CD4-positive, alpha-beta T cell (primary cell): ENCODE measurements at places on chromosomes 3 and 15.

GRCh38 chr15:65936282-65936681 is 67.0 kb downstream of the RAB11A start:
- DNase-seq: no peak

GRCh38 chr3:146884296-146884695 is 279.1 kb upstream of the PLSCR5 start:
- no peak for DNase-seq

DNA sequence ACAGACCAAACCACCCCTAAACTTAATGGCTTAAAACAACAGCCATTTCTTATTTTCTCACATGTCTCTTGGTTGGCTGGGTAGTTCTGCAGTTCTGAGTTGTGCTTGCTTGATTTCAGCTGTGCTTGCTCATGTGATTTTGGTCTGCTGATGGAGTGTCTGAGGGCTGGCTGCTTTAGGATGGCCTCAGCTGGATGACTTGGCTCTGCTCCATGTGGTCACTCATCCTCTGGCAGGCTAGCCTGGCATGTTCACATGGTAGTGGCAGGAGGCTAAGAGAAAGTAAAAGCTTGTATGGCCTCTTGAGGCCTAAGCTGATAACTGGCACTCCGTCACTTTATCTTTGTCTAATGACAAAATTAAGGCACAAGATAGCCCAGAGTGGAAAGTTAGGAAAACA is 4.1 kb downstream of the SV2B start:
- DNase-seq: no peak

DNA sequence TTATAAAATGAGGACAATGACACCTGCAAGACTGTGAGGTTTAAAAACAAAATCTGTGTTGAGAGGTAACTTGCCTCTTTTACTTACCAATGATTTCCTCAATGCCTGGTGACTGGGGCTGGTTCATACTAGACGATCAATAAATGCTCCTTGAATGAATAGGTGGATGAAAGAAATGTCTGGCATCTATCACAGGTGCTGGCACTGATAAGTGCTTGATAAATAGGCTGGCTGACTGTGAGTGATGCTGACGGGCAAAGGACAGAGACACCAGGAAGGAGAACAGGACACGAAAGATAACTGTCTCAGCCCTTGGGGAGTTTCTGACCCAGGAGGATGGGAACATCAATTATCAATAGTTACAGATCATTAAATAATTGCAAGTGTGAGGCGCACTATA is 31.9 kb downstream of the RBP2 start:
- DNase-seq: no peak

DNA sequence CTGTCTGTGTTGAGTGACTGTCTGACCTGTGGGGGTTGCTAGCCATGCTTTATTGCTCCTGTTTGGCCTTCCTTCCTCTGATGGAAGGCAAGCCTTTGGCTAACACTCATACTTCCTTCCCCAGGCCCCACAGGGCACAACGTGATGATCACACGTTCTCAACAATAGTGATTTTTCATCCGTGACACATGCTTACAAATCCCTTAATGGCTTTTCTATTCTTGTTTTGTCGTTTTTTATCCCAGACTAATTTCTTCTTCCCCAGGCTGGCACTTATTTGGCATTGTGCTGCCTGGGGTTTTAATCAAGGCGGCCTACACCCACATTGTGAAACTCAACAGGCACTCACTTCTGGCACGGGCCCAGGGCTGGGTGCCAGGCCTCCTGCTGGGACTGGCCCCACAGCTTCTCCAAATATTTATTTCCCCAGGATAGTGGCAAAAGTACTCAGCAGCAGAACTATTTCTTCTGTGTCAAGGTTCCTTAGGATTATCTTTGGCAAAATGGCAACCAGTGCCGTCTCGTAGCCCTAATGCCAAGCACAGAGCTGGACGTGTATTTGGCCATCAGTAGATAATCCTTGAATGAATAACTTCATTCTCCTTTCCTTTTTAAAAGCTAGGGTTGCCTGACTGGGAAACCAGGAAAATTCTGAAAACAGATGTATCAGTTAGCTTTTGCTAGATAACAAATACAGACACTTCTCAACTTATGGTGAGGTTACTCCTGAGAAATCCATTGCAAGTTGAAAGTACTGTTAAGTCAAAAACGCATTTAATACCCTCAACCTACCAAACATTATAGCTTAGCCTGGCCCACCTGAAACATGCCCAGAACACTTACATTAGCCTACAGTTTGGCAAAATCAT is 30.6 kb downstream of the CMTM7 start:
- DNase-seq: no peak

GRCh38 chr3:99666201-99666600 is 27.8 kb downstream of the COL8A1 start:
- DNase-seq: no peak

GRCh38 chr3:184373422-184373821 is 4.6 kb downstream of the THPO start:
- DNase-seq: no peak

DNA sequence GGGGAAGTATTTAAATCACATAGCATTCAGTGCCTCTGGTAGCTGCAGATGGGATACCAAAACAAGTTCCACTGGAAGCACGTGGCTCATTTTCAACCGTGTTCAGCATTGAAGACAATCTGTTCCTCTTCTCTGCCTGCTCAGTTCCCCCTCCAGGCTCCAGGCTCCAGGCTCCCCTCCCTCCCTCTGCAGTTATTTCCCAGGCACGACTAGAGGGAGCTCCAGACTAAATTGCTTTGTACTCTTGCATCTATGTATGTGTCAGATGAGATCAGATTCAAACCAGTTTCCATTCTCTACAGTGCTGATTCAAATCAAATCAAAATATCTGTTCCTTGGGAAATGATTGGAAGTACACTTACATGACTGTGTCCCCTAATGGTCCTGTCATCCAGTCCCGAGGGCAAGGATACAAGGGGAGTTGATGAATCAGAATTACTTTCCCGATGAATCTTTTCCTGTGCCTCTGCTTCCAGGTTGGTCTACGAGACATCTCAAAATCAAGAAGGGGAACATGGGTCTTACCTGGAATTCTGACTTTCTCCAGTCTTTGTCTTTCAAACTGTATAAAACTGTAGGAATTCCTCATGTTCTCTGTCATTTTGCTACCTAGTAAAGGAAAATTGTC is 600.5 kb downstream of the EDEM1 start:
- no peak for DNase-seq

DNA sequence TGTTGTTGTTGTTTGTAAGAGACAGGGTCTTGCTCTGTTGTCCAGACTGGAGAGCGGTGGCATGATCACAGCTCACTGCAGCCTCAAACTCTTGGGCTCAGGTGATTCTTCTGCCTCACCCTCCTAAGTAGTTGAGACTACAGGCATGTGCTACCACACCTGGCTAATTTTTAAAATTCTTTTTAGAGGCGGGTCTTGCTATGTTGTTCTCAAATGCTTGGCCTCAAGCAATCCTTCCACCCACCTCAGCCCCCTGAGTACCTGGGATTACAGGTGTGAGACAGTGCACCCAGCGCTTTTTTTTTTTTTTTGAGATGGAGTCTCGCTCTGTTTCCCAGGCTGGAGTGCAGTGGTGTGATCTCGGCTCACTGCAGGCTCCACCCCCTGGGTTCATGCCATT is 46.7 kb downstream of the TMOD3 start:
- DNase-seq: no peak

- DNase-seq: no peak
Measured at GRCh38 chr3:194086388-194087075, 49.4 kb upstream of the HES1 start.

DNA sequence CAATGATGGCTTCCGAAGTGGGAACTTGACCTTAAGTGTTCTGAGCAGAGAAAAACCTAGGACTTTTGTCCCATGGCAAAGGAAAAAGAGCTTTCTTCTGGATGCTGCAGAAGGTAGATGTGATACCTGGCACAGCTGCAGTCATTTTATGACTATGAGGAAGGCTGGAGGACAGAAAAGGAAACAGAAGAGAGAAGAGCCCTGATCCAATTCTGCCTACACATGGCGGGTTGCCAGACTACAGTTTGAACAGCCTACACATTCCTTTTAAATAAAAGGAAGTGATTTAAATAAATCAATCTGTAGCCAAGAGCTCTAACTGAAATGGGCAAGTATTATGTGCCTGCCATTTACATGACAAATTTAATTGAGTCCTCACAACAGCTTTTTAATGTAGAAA is 43.6 kb upstream of the CHRNB4 start:
- no peak for DNase-seq

DNA sequence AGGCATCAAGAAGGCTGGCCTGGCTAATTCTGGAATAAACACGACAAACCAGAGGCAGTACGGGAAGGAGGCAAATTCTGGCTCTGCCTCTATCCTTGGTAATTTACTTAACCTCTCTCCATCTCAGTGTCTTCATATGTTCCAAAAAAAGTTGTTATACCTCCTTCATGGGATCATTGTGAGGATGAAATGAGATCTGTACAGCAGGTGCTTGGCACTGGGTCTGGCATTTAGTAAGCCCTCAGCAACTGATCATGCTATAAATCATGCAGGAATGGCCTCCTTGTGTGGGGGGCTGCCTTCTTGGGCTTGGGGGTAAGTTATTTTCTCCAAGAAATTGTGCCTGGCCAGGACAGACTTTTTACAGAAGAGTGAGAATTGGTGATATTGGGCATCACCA is 38.3 kb upstream of the TRA2B start:
- DNase-seq: no peak

DNA sequence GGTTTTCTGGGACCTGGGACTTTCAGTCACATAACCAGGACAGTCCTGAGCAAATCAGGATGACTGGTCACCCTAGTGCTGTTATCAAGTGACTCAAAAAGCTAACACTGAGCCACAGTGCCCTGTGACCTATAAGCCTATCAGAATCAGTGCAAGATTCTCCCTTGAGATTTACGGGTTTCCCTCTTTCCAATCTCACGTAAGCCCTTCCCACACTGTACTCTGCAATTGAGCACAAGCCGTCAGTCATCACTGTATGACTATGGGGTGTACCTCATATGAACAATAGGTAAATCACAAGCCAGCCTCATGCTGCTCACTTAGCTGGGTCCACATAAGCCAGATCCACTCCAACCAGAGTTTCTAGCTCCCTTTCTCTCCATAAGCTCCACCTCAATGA is 21.0 kb upstream of the CLDN18 start:
- DNase-seq: no peak

- DNase-seq: no peak
Measured at GRCh38 chr15:83208367-83208661, 691 bp upstream of the HDGFL3 start.

DNA sequence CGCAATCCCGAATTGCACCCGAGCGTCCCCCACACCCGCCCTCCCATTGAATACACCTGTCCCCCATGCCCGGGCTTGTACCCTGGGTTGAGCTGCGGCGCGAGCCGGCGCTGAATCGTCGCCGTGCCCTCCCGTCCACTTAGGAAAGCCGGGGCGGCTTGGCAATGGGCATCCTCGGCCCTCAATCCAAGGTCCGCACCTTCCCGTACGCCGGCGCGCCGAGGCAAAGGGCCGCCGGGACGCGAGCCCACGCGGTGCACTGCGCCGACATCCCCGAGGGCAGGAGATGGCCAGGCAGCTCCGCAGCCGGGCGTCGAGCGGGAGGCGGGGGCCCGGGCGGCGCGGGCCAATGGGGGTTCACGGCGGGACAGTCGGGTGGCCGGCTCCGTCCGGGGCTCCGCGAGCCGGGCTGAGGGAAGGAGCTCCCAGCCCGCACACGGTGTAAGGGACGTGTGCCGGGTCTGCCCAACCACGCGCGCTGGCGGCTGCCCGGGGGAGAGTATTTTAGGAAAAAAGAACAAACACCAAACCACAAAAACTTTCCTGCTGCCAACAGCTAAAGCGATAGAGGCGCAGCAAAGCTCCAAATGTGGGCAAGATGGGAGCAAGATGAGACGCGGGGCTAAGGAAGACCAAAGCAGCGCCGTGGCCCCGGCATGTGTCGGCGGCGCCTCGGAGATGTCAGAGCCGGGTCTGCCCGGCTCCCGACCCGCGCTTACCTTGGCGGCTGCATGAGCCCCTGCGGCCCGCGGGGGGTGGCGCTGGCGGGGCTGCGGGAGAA is 621 bp downstream of the RGMA start:
- peak; percentile 10 for DNase-seq

DNA sequence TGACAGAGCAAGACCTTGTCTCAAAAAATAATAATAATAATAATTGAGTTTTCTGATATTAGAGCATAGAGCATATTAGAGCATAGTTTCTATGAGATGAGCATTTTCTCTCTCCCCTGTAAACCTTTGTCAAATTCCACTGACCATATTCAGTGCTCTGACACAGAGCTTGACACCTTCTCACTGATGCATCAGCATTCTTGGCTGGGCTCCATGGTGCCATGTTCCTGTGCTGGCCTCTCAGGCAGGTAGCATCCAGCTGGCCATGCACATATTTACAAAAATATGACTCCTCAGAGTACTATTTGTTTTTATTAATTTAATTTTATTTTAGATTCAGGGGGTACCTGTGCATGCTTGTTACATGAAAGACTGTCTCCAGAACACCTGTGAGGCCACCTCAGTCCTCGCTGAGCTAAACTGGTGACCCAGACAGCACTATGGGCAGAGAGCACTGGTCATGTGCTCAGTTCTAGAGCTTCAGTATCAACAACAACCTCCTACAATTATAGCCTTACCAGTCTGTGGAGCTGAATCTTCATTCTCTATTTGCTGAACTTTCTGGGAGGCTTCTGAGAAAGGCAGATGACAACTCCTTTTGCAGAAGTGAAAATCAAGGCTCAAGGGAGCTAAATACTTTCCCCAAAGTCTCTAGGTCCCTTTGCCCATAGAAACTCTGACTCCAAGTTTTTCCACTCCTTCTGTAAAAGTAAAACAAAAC is 21.6 kb upstream of the SLC28A2 start:
- DNase-seq: no peak

GRCh38 chr3:187458921-187459320 is 90.7 kb downstream of the RTP4 start:
- DNase-seq: no peak

GRCh38 chr3:153783106-153783505 is 338.1 kb upstream of the ARHGEF26 start:
- DNase-seq: no peak

- DNase-seq: no peak
Measured at GRCh38 chr3:148006508-148006907, 597.3 kb downstream of the ZIC1 start.

DNA sequence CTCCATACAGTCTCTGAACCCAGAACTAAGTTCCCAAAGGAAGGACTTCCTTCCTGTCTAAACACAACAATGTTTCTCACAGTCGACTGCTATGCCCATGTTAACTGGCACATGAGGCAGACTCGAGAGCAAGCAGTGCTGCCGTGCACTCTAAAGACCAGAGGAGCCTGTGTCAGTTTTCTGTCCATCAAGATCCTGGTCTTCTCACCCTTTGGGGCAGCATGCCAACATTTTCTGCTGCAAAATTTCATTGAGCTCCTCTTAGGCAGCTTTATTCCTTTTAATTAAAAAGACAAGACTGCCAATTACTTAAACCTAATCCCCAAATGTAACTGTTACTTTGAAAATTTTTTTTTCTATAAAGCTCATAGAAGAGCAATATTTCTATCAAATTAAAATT is 205.1 kb downstream of the GAP43 start:
- DNase-seq: no peak

DNA sequence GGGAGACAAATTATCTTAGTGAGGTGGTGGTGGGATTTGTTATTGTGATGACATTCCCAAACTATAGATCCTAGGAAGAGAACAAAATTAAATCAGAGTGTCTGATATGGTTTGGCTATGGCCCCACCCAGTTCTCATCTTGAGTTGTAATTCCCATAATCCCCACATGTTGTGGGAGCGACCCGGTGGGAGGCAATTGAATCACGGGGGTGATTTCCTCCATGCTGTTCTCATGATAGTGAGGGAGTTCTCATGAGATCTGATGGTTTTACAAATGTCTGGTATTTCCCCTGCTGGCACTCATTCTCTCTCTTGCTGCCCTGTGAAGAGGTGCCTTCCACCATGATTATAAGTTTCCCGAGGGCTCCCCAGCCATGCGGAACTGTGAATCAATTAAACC is 62.0 kb downstream of the RPL22L1 start:
- DNase-seq: no peak
